Activated naive CD4-positive, alpha-beta T cell treated with anti-CD3 and anti-CD28 coated beads, Interleukin-2, amount 50 U/mL, for 72 hours (primary cell): ENCODE measurements at places on chromosomes 3 and 15. TPM values are rescaled to one million over a fixed set of nuclear protein-coding genes. Genes with fewer than 3 reads are reported as not detected.

The ROPN1 gene
- not detected for total RNA-seq

GRCh38 chr3:171459137-171459941 lies 866 bp downstream of the TNIK start:
- peak; percentile 46 for DNase-seq

DNA sequence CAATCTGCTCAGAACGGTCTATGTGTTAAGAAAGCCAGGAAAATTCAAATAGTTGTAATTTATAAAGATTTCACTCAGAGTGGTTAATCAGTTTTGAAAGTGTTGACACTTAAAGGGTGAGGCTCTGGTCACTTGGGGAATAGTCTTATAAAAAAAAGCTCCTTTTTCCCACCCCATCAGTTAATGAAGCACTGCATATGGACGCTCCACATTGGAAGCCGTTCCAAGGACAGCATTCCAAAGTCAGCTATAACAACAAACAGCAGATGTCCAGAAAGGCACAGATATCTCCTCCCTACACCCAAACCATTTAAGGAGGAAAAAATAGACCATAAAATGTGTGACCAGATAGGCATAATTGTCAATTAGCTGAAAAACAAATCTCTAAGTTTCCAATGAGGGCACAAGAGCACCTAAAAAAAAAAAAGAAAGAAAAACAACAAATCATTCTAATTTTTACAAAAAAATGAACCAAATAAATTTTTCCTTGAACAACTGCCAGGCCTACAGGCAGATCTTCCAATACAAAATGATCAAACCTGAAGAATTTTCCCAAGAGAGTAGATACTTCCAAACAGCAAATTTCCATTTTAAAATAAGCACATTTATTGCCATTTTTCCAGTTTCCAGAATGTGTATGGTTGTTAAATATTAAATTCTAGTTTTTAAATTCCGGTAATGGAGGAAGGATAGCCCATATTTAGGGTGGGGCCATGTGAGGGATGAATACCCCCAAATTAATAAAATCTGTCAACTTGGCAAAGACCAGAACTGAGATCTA lies 198.3 kb downstream of the ERC2 start:
- no peak for DNase-seq

DNA sequence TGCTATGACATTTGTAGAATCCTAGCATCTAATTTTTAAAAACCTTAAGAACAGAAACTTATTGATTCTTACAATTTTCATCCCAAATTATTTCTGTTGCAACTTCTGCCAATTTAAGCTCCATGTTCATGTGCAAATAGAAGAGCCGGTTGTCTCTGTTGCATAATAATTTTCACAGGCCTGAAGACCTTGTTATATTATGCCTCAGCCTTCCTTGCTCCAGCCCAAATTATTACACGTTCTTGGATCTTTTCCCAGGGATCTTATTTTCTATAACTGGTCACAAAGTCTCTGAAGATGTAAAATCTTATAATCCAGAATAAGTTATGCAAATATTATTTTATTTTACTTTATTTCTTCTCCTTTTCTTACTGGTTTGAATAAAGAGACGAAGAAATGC lies 210.7 kb upstream of the DPH6 start:
- no peak for DNase-seq

GRCh38 chr15:80404761-80405553 lies 775 bp downstream of the ARNT2 start:
- DNase-seq = peak; percentile 10

DNA sequence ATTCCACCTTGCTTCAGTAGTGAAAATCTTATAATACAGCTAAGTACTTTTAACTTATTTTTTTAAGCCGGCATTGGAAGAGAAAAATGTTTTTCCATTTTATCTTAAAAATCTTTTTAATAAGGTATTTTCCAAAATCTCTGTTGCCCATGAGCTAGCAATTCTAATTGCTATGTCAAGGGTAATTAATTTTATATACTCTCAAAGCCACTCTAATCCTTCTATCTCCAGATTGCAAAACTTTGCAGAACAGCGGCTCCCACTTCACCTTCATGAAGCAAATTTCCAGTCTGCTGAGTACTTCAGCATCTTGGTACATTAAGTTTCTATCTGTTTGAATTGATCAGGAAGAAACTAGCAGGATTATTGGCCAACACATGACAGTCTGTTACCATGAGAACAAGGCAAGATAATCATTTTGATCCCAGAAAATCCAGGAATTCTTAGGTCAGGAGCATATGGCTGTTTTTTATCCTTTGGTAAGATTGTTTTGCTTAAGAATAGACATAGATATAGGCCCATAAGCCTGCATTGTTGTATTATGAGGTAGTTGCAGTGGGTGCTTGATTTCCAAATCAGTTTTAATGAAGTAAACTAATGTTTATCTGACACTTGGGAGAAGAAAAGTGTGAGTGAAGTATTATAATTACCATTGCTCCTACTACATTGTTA lies 6.0 kb downstream of the TIPARP start:
- DNase-seq = no peak

- DNase-seq = no peak
Measured at GRCh38 chr15:87115795-87116194, 1036.1 kb downstream of the AGBL1 start.

DNA sequence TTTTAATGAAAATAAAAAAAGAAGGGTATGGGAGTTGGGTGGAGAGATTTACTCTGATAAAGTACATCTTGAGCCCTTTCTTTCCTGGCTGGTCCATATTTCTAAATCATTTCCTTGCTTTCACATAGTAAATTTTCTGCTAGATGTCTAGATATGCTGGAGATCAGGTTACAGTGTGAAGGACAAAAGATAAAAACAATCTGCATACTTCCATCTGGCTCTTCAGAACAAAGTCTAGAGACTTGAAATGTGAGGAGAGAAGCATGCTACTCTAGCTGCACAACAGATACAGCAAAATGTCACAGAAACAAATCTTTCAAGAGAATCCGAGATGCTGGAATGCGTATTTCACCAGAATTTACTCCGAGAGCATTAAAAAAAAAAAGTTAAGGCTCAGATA lies 42.2 kb downstream of the FOXP1 start:
- DNase-seq = no peak

- DNase-seq = no peak
Measured at GRCh38 chr3:13463618-13464400, 16.3 kb upstream of the HDAC11 start.

The PTH1R gene
- total RNA-seq = not detected
